ENCODE measurements at places on chromosomes 5 and 9.

DNA sequence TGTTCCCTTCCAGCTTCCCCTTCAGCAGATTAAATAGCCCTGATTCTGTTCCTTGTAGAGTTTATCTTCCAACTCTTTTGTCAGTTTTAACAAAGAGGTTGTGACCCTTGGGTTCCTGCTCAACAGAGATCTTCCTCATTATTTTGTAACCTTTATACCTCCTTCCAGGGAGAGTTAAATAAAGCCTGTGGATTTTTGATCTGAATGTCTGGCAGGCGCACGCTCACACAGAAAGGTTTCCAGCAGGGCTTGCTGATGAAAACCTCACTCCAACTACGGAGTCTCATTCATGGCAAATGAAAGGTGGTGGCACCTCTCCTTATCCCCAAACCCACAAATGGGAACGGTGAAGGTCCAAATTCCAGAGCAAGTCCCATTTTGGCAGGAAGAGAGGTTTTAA is 129.0 kb downstream of the SREK1 start:
- DNase-seq: no peak

GRCh38 chr5:133741818-133742355 is 129.5 kb upstream of the FSTL4 start:
- DNase-seq: no peak

- DNase-seq: no peak
Observed at GRCh38 chr5:167790462-167791260, 500.8 kb upstream of the WWC1 start.

GRCh38 chr5:132821791-132822190 is 8.7 kb downstream of the SHROOM1 start:
- no peak for DNase-seq

DNA sequence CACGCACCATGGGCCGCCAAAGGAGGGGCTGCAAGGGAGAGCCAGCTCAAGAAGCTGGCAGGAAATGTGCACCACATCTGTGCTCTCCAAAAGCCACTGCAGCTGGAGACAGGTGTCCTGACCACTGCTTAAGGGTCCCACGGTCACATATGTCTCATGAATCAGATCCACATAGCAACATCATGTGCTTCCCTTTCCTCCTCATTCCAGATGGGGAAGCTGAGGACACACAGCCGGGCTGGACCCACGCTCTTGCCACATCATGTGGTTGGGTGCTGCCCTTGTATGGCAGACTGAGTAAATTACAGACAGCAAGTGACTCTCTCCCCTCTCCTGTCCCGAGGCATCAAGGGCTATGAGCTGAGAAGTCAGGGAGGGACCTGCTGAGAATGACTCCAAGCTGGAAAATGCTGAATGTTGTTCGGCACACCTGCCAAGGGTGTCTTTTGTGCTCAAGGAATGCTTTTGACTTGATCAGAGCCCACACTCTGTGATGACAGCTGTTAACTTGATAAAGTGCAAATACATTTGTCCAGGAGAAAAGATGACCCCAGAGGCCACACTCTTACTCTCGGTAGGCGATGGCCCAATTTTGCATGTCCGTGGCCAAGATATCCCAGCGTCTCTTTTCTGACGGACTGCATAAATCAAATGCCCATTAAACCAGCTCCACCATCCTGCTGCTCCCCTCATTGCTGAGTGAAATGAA is 58.2 kb downstream of the NSUN2 start:
- DNase-seq: no peak

DNA sequence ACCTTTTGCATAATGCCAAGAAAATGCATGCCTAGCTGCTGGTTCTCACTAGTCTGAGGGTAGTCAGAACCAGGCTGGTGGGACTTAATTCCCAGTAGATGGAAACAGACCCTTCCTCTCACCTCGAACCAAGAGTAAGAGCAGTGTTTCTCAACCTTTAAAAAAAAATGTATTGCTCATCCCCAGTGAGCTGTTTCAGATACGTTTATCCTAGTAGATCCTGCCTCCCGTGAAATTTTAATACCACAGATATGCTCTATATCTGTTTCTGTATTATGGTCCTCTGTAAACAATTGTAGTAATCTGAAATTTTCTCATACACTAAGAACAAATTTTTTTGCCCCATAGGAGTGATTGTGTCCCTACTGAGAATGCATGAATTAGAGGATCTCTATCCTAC is 86.2 kb downstream of the TEK start:
- no peak for DNase-seq

DNA sequence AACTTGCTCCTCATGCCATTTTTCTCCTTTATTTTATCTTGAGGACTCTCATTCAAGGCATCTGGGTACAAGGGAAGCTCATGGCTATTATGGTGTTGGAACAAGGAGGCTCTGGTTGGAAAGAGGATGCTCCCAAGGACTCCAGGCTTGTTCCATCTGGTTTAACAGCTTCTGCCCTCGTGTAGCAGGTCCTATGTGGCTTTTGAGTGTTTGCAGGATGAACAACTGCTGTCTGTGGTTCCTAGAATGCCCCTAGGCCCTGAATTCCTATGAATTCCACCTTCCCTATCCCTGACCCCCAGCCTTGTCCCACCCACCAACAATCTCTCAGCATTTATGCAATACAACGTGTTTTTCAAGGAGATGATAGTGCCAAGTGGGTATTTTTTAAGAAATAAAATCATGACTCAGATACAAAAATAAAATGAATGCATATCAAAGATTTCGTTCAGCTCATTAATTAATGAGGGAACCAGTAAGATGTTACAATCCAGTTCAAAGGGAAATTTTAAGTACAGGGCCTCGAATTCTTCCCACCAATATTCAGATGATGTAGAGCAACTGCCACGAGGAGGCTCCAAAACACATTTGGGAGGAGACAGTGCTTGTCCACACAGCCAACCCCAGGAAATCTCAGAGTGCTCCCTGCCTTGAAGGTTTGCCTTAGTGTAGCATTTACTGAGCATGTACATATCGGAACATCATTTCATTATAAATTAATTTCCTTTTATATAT is 182.0 kb downstream of the MUSK start:
- DNase-seq: no peak

- DNase-seq: no peak
Observed at GRCh38 chr5:179974946-179975712, 67.4 kb upstream of the TBC1D9B start.

GRCh38 chr5:126253406-126253805 is 169.8 kb upstream of the GRAMD2B start:
- no peak for DNase-seq

- DNase-seq: no peak
Observed at GRCh38 chr5:113128082-113128481, 151.5 kb downstream of the DCP2 start.

- no peak for DNase-seq
Observed at GRCh38 chr5:159017786-159018185, 81.9 kb downstream of the EBF1 start.

DNA sequence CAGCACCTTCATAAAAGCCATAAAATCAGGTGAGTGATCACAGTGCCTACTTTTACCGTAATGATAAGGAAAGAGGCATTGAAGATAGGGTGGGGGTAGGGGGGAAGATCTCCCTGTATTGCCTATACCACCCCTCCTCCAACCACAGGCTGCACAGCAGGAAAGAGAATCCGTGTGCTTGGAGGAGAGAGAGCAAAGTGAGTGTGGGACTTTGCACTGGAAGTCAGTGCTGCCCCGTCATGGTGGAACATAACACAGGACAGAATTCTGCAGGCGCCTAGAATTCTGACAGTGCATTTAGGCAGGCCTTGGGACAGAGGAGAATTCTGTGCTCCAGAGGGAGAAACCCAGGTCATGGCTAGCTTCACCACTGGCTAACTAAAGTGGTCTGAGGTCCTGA is 3.5 kb upstream of the C5 start:
- DNase-seq: no peak

GRCh38 chr5:73365301-73365853 is 83.2 kb downstream of the FOXD1 start:
- no peak for DNase-seq

- DNase-seq: no peak
Observed at GRCh38 chr9:24487250-24487861, 58.3 kb downstream of the IZUMO3 start.

DNA sequence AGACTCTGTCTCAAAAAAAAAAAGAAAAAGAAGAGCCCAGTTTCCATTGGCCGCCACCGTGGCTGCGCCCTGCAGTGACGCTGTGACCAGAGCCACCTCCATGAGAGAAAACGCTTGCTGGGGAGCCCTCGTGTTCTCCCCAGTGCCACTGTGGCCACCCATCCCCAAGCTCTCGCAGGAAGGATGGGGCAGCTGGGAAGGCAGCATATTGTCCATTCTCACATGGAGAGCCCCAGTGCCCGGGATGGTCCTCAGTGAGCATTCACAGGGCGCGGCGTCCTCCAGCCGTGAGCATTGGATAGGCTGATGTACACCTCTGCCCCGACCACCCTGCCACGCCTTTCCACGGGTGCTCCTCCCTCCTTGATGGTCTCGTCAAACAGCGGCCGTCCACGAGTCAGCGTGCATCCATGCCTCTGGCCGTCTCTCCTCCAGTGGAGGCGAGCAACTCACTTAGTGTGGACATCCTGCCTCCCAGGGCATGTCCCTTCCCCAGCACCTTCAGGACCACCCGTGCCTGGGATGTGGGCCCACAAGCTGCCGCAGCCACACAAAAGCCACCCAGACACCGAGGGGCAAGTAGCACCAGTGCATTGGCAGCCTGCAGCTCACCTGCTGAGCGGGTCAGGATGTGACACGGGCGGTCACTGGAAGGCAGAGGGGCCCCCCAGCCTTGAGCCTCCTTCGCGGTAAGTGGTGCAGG is 23.4 kb upstream of the SLC6A19 start:
- no peak for DNase-seq

DNA sequence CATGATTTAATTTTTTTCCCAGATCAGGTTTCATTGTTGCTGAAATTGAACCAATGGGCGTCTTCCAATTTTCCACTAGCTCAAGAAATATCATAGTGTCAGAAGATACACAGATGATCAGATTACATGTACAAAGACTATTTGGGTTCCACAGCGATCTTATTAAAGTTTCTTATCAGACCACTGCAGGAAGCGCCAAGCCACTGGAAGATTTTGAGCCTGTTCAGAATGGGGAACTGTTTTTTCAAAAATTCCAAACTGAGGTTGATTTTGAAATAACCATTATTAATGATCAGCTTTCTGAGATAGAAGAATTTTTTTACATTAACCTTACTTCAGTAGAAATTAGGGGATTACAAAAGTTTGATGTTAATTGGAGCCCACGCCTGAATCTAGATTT is 251.6 kb downstream of the ADGRV1 start:
- DNase-seq: no peak

DNA sequence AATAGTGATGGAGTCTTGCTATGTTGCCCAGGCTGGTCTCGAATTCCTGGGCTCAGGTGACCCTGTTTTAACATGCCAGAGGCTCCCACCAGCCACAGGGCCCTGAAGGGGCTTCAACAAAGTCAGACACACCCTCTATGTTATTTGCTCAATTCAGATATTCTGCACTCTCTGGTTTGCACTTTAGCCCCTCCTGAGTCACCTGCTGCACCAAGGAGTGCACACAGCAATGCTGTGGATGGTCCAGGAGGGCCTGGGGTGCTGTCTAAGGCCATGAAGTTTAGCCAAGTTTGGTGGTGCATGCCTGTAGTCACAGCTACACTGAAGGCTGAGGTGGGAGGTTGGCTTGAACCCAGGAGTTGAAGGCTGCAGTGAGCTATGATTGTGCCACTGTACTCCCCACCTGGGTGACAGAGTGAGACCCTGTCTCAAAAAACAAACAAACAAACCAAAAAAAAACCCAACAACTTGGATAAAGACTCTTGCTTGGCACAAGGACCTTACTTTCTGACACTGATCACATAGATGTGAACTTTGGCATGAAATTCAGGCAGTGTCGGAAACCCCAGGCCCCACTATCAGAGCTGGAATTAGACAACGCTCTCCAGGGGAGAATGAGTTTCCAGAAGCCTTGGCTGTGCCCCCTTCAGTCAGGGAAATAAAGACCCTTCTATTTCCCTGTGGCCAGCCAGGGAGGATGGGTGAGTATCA is 39.7 kb upstream of the CDKN2AIPNL start:
- no peak for DNase-seq

DNA sequence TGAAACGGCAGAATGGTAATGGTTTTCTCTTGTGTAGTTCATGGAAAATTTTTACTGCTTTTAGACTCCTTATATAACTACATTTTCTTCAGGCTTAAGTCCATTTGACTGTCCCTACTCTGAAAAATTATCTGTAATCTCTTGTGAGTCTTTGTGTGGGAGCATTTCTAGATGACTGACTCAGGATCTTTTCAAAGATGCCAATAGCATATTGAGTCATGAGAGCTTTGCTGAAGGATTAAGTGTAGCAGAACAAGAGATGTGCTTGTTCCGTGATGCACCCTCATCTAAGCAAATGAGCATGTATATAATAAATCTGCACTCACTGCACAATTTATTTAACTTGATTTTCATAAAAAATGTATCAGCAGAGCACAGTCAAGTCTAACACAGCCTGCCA is 298.7 kb upstream of the CDH6 start:
- no peak for DNase-seq

DNA sequence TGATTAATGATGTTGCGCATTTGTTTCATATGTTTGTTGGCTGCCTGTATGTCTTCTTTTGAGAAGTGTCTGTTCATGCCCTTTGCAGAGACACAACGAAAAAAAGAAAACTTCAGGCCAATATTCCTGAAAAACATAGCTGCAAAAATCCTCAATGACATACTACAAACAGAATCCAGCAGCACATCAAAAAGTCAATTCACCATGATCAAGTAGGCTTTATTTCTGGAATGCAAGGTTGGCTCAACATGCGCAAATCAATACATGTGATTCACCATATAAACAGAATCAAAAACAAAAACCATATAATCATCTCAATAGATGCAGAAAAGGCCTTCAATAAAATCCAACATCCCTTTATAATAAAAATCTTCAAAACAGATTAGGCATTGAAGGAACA is 1.9 kb upstream of the ANKS6 start:
- DNase-seq: no peak

DNA sequence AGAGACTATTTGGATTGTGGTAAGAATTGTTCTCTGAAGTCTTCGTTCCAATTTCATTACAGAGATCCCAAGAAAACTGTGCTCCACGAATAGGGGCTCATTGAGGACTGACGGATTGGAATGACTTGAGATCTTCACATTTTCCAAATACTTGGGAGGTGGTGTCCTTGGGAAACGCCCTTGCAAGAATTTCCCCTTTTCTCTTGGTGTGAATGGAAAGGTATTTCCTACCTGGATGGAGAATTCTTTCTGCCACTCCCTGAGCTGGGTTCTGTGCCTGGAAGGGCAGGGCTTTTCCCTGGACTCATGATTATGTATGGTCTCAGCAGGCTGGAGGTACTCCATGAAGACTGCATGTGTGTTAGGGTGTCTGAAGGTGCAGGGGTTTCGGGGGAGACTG is 53.9 kb downstream of the SNX18 start:
- no peak for DNase-seq
